ENCODE measurements at places on chromosomes 1 and 21.
A peak's percentile ranks its signal among the peaks of the same experiment; 100 is the strongest.

GRCh38 chr1:110254604-110255391 is 44.7 kb downstream of the KCNC4 start:
- no peak for DNase-seq

- no peak for DNase-seq
Measured at GRCh38 chr1:8213676-8214075, 104.2 kb upstream of the SLC45A1 start.

GRCh38 chr1:109918671-109919070 is 8.0 kb downstream of the CSF1 start:
- DNase-seq = no peak

DNA sequence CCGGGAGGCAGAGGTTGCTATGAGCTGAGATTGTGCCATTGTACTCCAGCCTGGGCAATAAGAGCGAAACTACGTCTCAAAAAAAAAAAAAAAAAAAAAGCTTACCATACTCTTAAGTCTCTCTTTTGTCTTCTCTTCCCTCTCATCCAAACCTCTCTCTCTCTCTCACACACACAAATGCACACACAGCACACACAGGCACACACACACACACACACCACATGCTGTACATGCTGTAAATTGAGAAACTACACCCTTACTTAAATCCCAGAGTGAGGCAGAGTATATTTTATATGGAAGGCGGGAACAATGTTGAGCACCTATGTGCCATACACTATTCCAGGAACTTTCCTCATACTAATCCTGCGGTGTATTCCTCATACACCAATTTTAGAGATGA is 6.5 kb downstream of the MCOLN3 start:
- DNase-seq = no peak

DNA sequence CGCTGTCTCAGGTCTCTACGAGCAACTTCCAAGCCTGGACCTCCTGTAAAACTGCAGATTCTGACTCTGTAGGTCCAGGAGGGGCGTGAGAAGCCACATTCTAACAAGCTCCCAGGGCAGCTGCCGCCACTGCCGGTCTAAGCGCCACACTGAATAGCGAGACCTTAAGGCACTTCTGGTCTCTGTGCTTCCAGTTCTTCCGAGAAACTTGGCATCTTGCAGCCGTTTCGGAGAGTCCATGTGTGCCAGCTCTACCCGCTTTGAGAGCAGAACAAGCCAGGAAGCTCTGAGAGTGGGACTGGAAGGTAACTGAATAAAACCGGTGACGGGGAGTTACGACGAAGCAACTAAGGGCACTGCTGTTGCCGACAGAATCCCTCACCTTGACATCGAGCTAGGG is 12.5 kb downstream of the AGT start:
- no peak for DNase-seq

GRCh38 chr1:236024641-236025040 is 40.2 kb downstream of the NID1 start:
- DNase-seq = no peak

GRCh38 chr1:47031585-47031984 is 8.1 kb downstream of the CYP4X1 start:
- DNase-seq = no peak

- no peak for DNase-seq
Measured at GRCh38 chr21:37436174-37436573, 69.6 kb downstream of the DYRK1A start.

DNA sequence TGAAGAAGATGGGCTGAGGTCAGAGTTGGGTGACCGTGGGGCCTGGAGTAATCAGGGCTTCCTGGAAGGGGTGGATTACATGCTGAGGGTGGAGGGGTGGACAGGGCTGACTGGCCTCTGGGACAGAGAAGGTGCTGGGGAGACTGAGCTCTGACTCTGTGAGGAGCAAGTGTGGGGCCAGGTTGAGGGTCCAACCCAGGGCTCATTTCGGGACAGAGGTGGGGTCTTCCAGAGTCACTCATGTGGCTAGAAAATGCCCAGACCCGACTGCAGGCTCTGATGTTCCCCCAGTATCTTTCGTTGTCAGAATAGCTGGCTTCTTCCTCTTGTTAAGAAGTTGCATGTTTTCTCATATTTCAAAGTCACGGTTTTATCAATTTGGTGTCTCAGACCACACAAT is 311.8 kb downstream of the PTPRU start:
- no peak for DNase-seq

DNA sequence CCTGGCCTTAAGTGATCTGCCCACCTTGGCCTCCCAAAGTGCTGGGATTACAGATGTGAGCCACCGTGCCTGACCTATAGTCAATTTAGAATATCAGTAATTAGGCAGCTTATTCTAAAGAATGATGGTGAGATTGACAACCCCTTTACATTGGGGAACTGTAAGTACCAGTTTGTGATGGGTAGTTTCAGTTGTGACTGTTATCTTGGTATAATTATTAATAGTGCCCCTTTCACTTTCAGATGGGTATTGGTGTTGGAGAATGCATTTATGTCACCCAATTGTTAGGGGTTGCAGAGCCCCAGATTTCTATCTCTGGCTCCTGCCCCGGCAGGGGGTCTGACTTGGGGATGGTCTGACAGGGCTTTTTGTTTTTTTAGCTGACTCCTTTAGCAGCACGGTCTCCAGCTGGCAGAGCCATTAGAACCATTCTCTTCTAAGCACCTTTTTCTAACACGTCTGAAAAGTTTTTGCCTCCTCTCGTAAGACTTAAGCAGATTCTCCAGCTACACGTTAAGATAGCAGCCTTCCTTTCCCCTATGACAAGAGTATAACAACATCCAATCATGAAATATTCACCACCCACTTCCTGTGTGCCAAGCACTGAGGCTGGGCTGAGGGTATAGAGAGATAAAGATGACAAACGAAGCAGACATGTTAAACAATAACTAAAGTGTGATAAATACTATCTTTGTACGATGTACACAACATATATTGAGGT is 157.8 kb downstream of the SDCCAG8 start:
- DNase-seq = no peak

DNA sequence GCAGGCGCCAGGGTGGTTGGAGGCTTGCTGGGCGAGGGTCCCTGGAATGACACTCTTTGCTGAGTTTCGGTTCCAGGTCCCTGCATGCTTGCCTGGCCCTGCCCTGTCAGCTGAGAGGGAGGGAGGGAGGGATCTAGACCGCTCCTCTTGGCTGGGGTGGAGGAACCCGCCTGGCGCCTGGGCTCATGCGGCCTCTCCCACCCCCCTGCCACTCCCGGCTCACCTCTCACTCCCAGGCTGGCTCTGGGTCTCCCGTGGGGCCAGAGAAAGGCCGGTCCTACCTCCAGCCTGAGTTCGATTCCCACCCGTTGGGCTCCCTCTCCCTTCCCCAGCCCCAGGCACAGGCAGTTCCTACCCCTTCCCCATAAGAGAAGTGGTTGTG is 19.0 kb upstream of the IFNLR1 start:
- no peak for DNase-seq

GRCh38 chr1:188735567-188735966 is 1742.1 kb downstream of the BRINP3 start:
- no peak for DNase-seq

- no peak for DNase-seq
Measured at GRCh38 chr1:72911656-72912055, 629.3 kb upstream of the NEGR1 start.

- peak; percentile 61 for DNase-seq
Measured at GRCh38 chr1:1943834-1944570, 24.9 kb upstream of the TMEM52 start.

- DNase-seq = no peak
Measured at GRCh38 chr21:28455253-28455600, 537.5 kb downstream of the LTN1 start.

DNA sequence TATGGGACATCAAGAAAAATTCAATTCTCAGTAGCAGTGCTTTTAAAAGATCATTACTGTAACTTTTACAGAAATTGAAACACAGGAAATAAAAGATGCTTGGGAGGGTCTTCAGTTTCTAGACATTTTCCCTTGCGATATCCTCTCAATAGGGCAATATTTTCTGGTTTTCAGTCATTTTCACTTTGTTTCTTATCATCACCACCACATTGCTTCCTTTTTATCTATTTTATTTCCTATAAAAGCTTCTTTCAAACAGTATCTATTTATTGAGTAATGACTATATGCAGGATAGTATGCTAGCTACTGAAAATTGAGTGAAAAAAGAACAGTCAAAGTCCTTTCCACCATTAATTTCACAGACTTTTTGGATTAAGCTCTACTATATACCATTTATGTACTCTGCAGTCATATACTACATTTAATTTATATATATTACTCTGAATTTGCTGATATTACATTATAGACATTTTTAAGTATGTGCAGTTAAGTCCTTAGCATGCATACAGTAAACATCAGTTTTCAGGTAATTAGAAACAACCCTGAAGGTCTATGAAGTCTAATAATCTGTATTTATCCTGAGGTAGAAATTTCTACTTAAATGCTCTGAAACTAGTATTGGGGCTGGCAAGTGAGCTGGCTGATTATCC is 18.7 kb downstream of the TRMT1L start:
- DNase-seq = no peak

DNA sequence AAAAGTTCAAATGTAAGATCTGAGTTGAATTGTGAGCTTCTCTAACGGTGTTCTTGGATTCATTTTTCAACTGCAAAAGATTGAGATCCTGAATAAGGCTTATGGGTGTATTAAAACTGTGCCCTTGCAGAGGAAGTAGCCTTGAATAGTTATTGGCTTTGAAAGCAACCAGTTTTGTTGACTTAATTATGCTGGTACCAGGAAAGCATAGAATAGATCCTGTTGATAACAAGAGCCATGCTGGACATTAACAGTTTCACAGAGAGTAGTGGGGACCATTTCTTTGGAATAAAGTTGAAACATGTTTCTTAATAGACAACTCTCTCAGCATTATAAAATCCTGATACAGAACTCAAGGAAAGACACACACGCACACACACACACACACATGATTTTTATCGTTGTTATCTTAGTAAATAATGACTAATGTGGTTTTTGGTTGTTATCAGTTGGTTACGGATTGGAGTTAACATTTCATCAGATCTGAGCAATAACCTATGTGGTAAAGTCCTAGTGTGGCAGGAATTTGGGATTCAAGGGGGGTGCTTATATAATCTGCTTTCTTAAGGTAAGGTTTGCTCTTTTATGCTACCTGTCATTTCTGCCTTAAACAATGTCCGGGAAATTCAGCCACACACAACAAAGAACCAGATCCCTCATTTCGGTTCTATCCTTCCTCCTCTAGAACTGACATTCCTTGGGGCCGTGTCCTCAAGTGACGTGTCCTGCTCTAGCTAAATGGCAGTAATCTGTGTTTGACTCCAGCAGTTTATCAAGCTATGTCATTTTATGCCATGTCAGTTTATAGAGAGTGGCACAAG is 330.9 kb downstream of the CHRM3 start:
- no peak for DNase-seq

DNA sequence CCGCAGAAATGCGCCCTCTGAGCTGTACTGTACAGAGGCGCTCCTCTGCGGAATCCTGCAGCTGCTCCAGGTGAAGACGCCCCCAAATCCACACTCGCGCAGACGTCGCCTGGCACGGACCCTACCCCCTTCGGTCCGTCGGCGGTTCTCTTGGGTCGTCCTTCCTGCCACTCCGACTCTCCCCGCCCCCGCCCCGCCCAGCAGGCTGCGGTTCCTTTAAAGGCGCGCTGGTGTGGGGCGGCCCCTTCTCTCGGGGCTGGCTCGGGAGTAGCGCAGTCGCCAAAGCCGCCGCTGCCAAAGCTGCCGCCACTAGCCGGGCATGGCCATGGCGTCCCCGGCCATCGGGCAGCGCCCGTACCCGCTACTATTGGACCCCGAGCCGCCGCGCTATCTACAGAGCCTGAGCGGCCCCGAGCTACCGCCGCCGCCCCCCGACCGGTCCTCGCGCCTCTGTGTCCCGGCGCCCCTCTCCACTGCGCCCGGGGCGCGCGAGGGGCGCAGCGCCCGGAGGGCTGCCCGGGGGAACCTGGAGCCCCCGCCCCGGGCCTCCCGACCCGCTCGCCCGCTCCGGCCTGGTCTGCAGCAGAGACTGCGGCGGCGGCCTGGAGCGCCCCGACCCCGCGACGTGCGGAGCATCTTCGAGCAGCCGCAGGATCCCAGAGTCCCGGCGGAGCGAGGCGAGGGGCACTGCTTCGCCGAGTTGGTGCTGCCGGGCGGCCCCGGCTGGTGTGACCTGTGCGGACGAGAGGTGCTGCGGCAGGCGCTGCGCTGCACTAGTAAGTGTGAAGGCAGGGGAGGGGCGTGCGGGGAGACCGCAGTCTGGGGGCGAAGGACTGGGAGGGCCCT is at the start of gene RASSF5:
RASSF5 (plus strand) TSS at position 248 of the 846 bp plus-strand sequence; CDS start at position 320, 72 bp downstream.
- DNase-seq = peak; percentile 89

- no peak for DNase-seq
Measured at GRCh38 chr1:81366173-81366572, 434.6 kb upstream of the ADGRL2 start.

- peak; percentile 7 for DNase-seq
Measured at GRCh38 chr21:43611598-43612369, 47.5 kb downstream of the HSF2BP start.

GRCh38 chr1:20612221-20612746 is 21.0 kb upstream of the PINK1 start:
- DNase-seq = no peak

DNA sequence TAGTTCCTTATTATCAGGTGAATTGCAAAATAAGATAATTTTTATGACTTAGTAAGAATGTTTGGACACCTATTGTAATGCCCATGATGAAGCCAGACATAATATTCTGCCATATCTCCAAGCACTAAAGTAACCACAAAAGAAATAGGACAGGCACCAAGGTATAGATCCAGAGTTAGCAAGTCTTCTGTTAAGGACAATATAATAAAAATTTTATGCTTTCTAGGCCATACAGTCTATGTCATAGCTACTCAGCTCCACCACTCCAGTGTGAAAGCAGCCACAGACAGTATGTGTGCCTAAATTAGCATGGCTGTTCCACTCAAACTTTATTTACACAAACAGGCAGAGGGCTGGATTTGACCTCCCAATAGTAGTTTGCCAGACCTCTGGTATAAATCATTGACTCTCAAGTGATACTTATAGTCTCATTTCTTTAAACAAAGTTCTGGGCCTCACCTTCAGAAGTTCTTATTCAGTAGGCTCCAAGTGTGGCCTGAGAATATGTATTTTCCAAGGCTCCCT is 88.3 kb downstream of the SCMH1 start:
- no peak for DNase-seq

DNA sequence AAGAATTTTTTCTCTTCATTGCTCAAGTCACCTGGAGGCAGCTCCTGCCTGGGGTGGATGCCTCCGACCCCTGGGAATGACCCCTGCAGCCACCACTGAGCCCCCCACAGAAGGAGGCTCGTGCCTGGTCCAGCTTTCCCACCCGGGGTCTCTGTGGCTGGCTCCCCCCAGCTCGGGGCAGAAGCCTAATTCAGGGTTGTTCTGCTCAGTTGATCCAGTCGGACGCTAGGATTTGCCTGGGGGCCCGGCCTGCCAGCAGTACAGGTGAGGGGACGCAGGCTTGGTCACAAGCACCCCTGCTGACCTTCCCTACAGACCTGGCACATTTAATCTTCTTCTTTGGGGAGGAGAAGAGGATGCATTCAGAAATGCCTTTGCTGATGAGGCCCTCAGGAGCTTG is 53.6 kb upstream of the POFUT2 start:
- DNase-seq = no peak

- DNase-seq = peak; percentile 70
Measured at GRCh38 chr1:6052543-6053205, 7.0 kb downstream of the KCNAB2 start.
